PC-3 (cell line): ENCODE measurements at places on chromosomes 3 and 15.

DNA sequence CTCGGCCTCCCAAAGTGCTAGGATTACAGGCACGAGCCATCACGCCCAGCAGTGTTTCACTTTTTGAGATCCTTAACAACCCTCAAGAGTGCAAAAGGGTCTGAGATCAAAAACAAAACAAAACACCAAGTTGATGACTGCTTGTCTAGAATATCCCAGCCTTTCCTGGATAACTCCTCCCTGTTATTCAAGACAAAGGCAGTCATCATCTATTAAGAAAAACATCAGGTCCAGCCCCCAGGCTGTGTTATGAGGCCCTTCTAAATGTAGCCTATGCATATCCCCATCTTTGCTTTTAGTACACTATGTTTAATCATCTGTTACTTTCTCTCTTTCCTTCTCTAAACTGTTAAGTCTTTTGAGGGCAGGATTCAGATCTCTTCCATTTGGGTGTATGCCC lies 150.1 kb upstream of the FHIT start:
- DNase-seq: no peak

DNA sequence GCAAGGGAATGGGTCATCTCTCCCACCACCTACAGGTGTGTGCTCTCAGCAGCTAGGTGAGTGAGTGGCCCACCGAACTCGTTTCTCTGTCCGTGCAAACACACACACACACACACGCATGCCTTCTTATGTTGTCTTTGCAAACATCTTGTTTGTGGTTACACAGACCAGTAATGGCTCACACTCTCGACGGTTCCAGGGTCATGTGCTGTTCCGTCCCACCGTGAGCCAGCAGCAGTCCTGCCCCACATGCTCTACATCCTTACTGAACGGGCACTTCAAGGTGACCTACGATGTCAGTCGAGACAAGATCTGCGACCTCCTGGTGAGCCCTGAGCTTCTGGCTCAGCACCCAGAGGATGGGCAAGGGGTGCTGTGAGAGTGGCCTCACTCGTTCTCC lies 4.3 kb downstream of the ITIH1 start:
- no peak for DNase-seq

GRCh38 chr3:175338775-175339535 lies 479.8 kb downstream of the NAALADL2 start:
- peak; percentile 74 for DNase-seq

GRCh38 chr3:75272691-75273090 lies 391.4 kb upstream of the FRG2C start:
- peak; percentile 16 for DNase-seq

GRCh38 chr15:22795206-22796063 lies 9.0 kb downstream of the NIPA1 start:
- DNase-seq: no peak

GRCh38 chr3:45679805-45680204 lies 9.4 kb upstream of the SACM1L start:
- no peak for DNase-seq
